ENCODE measurements at places on chromosomes 12 and 14. TPM values are rescaled to one million over a fixed set of nuclear protein-coding genes. Genes with fewer than 3 reads are reported as not detected.

PTHLH gene
- 1.1 TPM for polyA plus RNA-seq

LALBA gene
- not detected for polyA plus RNA-seq

PSMA6 gene
- polyA plus RNA-seq: 225 TPM

MMP17 gene
- polyA plus RNA-seq: 3.2 TPM

MYF6 gene
- polyA plus RNA-seq: 0.07 TPM
